NCI-H2227 treated with DMSO at 0.1 percent for 48 hours (cell line): ENCODE measurements at places on chromosomes 2 and 18.

DNA sequence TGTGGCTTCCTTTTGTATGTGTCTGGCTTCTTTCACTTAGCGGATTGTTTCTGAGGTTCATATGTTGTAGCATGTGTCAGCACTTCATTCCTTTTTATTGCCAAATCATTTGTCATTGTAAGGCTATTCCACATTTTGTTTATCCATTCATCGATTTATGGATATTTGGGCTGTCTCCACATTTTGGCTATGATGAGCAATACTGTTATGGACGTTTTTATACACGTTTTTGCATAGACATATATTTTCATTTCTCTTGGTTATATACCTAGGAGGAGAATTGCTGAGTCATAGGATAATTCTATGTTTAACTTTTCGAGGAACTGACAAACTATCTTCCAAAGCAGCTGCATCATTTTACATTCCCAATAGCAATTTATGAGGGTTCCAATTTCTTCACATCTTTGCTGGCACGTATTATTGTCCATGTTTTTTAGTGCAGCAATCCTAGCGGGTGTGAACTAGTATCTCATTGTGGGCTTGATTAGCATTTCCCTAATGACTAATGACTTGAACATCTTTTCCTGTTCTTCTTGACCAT lies 48.1 kb upstream of the TBC1D8 start:
- DNase-seq = no peak

GRCh38 chr2:27448381-27448780 lies 6.2 kb downstream of the KRTCAP3 start:
- DNase-seq = no peak

DNA sequence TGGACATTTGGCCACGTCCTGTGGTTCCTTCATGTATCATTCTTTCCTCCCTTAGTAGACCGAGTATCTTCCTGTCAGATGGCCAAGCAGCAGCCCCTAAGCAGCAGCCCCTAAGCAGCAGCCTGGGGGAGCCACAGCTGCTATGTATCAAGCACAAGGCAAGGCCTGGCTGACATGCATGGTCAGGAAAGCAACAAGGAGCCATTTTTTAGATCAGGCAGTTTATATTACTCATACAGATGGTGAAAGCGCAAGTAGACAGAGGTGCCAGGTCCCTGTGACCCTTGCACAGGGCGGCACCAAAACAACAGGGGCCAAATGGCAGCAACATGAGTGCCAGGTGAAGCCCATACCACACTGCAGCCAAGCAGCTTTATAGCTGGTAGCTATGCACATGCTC lies 22.1 kb downstream of the CHCHD5 start:
- DNase-seq = no peak

DNA sequence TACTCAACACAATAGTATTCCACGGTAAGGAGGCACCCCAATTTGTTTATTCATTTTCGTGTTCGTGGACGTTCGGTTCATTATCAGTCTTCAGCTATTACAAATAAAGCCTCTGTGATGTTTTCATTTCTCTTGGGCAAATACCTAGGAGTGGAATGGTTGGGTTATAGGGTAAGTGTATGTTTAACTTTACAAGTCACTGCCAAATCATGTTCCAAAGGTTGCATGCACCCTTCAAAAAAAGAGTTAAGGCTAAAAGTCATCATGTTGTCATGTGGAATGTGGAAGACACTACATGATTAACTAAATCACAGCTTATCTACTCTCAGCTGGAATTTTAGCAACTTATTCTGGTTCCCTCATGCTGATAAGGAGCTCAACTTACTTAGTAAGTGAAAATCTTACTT lies 15.8 kb downstream of the INO80C start:
- DNase-seq = no peak

DNA sequence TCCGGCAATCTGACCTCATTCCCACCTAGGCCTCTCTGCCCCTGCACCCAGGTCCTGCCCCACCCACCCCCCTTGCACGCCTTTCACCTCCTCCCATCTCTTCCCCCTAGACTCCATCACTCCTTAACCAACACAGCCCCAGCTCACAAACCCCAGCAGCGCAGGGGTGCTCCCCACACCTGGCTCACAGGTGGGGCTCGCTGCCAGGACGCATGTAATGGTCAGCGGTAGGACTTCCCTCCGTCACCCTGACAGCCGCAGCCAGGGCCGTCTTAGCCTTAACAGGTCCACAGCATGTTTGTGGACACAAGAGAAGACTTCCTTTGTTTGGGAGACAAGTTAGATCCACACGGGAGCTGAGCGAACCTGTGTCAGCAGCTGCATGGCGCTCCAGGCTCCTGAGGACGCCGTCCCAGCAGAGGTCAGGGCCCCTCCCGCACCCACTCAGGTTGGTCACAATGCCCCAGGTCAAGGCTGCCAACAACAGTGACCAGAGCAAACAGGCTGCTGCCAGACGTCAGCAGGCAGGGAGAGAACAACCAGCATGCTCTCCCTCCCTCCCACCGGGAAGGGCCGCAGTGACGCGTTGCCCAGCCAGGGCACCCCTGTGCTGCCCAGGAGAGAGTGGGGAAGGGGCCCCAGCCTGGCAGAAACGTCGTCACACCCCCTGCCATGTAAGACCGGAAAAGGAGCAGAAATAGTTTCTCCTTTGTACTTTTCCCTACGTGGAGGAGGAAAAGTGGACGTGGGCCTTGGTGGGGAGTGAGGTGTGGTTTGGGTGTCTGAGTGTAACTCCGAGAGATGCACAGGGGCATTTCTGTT lies 68.0 kb downstream of the PXDN start:
- no peak for DNase-seq

DNA sequence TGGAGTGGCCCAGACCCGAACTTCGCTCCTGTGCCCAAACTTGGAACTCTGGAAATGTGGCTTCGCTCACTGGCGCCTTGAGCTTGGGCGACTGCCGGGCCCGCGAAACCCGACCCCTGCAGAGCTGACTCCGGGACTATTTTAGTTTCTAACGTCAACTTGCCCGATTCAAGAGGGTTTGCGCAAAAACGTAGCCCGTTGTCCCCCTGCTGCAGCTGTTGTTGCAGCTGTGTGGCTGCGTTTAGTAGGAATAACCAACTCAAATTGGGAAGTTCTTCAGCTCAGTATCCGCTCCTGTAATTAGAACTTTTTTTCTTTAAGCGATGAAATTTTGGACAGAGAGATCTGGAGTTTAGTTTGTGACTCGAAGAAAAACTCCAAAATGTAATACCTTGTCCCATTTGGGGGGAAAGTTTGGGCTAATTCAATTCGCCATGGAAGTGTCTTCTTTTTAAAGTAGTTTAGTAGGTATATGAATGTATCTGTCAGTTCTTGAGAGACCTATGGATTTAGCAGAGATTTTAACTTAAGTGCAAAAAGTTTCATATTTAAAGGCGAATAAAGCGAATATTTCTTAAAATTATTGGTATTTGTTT lies 559 bp downstream of the MYL12A start:
- no peak for DNase-seq

- no peak for DNase-seq
Measured at GRCh38 chr2:15991231-15991630, 50.9 kb downstream of the MYCN start.

DNA sequence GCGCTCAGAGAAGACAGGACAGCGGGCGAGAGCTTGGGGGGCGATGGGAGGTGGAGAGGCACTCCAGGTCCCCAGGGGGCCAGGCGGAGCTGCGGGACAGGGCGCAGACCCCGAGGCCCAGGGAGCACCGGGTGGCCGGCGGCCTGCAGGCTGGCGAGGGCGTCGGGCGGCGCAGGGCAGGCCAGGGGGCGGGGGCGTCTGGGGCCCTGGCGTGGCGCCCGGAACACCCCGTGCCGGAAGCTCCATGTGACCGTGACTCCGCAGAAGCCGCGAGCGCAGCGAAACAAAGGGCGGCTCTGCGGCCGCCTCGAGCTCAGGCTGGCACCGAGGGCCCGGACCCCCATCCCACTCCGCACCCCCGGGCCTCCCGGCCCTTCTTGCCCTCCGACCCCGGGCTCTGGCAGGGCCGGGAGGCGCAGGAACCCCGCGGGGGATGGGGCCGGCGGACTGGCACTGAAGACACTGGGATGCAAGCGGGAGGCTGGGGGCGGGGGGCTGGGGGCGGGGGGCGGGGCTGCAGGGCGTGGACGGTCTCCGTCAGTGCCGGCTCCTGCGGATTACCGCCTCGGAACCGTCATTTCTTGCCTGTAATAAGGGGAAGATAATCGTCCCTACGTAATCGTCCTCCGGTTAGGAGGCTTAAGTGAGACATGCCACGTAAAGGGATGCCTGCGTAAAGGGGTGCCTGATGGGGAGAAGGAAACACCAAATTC lies 19.1 kb downstream of the SH2D6 start:
- DNase-seq = peak; percentile 83

GRCh38 chr18:27430595-27430994 lies 245.5 kb upstream of the CHST9 start:
- no peak for DNase-seq

GRCh38 chr18:63787673-63788072 lies 12.5 kb downstream of the SERPINB7 start:
- no peak for DNase-seq

GRCh38 chr2:217988840-217989204 lies 14.0 kb downstream of the TNS1 start:
- no peak for DNase-seq

- no peak for DNase-seq
Measured at GRCh38 chr2:65256054-65256453, 28.4 kb downstream of the ACTR2 start.

DNA sequence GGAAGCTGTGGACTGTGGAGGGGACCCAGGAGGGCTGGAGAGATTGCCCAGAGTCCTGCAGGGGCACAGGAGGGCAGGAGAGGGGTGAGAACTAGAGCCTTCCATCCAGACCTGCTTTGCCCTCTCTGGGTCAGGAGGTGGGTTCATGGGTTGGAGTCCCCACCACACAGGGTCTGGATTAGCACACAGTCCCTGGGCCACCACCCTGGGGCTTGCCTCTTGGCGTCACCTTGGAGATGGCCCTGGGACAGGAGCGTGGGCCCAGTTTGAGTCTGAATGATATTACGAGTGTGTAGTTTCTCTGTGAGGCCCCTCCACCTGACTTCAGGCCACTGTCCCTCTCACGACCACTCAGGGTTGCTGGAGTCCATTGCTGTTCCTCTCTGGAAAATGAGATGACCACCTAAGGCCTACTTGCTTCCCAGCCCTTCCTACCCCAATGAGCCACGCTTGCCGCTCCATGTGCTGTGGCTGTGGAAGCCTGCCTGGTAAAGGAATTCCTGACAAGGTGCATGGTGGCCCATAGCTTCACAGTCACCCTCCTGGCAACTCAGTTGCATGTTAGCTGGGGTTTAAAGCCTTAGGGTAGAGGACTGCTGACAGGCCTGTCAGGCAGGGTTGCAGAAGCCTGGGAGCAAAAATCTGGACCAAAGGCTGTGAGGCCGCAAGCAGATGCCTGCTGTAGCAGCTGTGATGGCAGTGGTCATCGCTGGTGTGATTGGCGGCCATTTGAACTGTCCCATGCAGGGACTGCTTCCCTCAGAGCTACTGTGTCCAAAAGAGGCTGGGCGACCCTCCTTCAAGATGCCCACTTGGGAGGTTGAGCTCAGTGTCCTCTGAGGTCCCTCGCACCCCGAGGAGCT lies 14.2 kb downstream of the ATOH8 start:
- no peak for DNase-seq

GRCh38 chr2:86695053-86695691 lies 24.9 kb upstream of the RMND5A start:
- DNase-seq = no peak

DNA sequence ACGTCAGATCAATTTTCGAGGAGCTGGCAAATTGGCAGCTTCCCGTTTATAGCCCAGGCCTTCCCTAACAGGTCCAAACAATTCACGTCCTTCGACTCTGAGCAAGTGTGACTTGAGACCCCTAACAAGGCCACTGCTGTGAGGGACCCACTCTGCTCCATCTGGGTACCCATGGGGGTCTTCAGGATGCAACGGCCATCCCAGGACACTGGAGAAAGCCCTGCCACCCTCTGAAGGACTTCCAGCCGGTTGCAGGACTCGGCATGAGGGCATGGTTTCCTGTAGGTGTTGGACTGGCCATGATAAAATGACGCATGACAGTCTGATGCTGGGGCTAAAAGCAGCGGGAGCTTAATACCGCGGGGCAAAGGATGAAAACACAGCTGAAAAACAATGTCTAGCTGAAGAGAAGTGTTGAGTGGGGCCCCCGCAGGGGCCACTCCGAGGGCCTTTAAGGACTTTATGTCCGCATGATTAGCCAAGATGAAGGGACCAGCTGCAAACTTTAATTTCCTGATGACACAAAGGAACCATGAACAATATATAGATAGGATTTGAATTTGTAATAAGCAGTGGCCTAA lies 113.3 kb upstream of the ZNF521 start:
- DNase-seq = no peak

DNA sequence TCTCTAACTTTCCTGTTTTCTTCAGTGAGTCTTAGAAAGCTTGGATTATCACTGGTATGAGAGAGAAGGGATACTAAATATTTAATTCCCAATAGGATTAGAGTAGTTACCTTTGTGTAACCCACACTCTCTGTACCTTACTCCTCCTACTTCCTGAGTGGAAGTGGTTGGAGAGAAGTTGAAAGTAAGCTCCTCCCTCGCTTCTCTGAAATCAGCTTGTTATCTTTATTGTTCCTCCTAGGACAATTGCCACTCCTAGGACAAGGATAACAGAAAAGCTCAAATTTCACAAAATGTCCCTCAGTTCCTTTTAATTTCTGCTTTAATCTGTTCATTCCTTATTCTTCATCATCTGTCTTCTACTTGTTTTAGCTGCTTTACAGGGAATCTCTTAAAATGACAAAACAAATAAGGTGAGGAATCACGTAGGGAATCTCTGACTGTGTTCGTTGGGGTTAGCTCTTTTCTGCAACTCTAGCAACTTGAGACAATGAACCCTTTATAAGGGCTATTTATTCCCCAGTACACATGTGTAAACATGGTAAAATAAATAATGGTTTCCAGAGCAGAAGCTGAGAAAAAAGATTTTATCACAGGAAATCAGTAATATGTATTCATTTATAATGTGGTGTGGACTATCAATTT lies 8.6 kb downstream of the ITPRID2 start:
- DNase-seq = no peak

- no peak for DNase-seq
Measured at GRCh38 chr2:96153991-96154431, 8.8 kb upstream of the DUSP2 start.

- no peak for DNase-seq
Measured at GRCh38 chr2:112880091-112880531, 30.9 kb upstream of the IL37 start.

DNA sequence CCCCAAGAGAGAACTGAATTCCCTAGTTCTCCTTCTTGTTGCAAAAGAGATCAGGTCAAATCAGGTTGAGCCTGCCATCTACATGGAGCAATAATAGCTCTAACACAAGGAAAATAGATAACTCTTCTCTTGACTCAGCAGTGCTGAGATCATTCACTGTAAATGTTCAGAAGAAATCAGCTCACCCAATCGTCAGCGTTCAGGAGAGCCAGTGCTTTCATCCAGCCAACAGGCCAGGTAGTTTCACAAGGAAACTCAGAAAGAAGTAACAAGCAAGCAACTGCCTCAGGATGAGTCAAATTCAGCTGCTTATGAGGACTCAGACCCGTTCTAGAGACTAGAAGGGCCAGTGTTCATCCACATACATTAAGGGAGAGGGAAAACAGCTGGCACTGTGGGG lies 5.9 kb downstream of the LMAN2L start:
- DNase-seq = no peak

DNA sequence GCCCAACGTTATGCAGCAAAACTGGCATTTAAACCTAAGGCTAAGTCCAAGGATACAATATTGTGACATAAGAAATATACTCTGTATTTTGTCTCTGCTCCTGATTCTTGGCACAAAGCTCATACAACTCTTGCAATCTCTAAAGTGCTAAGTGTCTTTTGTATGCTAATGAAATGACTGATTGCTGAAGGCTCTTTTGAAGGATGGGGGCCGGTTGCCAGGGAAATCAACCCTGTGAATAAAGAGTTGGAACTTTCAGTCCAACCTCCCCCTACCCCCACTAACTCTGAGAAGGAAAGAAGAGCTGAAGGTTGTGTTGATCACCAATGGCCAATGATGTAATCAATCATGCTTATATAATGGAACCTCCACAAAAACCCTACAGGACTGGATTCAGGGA lies 40.3 kb downstream of the SESTD1 start:
- no peak for DNase-seq
